ENCODE measurements at places on chromosomes 16 and 17.

GRCh38 chr17:29107084-29107483 is 64.1 kb downstream of the PIPOX start:
- no peak for DNase-seq

- no peak for DNase-seq
These were observed 115.0 kb downstream of the HS3ST2 start for GRCh38 chr16:22928882-22929435.

DNA sequence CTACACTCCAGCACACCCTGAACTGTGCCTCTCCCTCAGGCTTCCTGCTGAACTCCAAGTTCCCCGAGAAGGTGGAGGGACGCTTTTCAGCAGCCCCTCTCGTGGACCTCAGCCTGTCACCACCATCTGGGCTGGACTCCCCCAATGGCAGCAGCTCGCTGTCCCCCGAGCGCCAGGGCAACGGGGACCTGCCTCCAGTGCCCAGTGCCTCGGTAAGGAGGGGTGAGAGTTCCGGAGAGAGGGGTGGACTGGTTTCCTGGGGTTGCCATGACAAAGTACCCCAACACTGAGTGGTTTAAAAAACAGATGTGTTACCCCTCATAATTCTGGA is 17.4 kb downstream of the GLIS2 start:
- DNase-seq, result no peak

- DNase-seq, result no peak
These were observed 35.5 kb downstream of the SOST start for GRCh38 chr17:43722870-43723665.

- DNase-seq, result no peak
These were observed 30.7 kb downstream of the HIC1 start for GRCh38 chr17:2085648-2085949.

- DNase-seq, result no peak
These were observed 20.6 kb downstream of the SSH2 start for GRCh38 chr17:29909236-29910003.

DNA sequence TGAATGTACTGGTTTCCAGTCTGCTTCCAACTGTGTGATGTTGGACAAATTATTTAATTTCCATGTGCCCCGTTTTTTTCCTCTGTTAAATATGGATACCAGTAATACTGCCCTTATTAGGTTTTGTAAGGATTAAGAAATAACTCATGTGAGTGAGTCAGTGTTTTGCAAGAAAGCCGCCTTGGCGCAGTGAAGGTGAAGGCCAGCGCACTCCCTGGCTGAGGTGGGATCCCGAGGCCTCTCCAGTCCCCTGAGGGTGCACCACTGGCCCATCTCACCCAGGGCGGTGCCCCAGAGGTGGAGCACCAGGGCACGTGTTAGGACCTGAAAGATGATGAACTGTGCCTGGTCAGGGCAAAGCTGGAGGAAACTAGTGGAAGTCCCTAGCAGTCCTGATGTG is 43.5 kb downstream of the PHKB start:
- peak; percentile 3 for DNase-seq

GRCh38 chr17:4598776-4599504 is 14.6 kb downstream of the SMTNL2 start:
- DNase-seq, result peak; percentile 35

GRCh38 chr17:17413821-17414220 is 63.0 kb upstream of the MED9 start:
- no peak for DNase-seq

DNA sequence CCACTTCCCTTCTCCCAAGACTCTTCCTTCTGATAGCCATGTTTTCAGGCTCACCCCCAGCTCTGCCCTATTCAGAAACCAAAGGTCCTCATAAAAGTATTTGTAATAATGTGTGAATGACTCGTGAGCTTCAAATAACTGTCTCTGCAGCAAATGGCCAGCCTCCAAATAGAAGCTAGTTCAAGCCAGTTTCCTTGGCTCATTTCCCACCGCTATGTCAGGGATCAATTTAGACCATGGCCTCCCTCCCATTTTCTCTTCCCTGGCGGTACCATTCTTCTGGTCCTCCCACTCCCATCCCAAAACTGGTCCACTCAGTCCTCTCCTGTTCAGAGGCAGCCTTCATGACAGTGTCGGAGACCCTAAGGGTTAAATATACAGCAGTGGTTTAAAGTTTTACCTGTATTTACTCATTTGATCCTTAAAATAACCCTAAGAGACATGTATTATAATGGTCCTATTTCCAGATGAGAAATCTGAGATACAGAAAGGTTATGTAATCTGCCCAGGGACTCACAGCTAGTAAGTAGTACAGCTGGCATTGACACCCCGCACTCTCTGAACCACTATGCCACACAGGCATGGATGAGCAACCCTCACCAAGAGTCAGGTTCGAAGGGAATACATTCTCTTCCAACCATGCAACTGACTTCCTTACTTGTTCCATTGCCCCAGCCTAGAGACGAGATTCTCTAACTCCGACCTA is 42.9 kb downstream of the GAS7 start:
- peak; percentile 37 for DNase-seq

GRCh38 chr16:1713933-1714332 is 7.9 kb downstream of the MAPK8IP3 start:
- no peak for DNase-seq

DNA sequence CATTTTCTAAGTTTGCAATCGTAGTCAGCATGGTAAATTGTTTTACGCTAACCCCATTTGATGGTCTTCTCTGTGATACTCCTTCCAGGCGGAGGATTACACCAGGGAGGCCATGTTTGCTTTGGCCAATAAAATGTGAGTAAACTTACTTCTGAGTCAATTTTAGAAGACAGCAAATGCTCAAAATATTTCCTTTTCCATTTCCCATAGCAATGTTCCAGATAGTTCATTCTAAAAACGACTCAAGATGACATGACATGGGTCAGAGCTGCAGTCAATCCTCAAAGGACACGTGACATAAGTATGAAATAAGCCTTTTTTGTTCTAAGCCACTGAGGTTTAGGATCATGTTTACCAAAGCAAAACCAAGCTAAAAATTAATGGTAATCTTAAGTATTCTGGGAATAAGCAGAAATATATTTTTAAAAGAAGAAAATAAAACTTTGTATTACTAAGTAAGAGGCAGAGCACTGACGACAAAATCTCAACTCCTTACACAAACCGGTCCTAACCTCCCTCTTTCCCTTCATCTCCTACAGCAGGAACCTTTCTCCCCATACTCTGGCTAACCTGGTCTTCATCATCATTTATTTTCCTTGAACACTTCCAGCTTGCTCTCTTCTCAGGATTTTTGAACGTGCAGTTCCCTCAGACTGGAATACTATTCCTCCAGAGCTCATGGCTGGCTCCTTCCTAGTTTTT is 266.2 kb downstream of the CEP112 start:
- DNase-seq, result peak; percentile 4

DNA sequence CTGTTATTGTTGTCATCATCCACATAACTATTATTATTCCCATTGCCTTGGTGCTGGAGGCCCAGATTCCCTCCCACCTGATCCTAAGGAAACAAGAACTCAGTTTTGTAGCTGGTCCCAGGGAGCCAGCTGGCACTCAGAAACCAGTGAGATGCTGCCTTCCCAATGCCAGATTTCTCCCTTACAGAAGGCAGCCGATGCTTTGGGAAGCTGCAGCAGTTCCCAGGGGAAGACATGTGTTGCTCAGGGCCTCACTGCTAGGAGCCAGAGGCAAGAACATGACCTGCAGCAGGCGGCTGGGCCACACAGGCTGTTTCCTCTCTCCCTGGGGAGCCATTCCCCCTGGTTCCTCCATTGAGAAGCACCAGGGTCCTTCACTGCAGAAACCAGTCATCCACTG is 59.9 kb upstream of the GRIN2A start:
- no peak for DNase-seq

DNA sequence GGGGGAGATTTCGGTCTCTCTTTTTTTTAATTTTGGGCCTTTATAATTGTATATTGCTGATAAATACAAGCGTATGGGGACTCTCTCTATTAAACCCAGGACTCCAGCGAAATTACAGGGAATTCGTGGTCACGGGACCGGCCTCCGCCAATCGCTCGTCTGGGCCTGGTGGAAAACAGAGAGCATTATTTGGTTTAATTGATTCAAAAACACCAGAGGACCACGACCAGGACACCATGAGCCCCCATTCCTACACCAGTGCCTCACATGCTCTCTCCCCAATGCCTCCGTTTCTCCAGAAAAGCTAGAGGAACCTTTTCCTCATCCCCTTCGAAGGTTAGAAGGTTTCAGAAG is at the start of gene HOXB2:
Gene HOXB2 (minus strand): TSS at position 88 of the 354 bp plus-strand sequence. CDS start 198 bp downstream, outside the sequence.
- DNase-seq, result peak; percentile 61

GRCh38 chr17:78031435-78031834 is 72.9 kb downstream of the TNRC6C start:
- no peak for DNase-seq

- no peak for DNase-seq
These were observed 59.0 kb downstream of the PHKB start for GRCh38 chr16:47519996-47520679.

- DNase-seq, result no peak
These were observed 16.9 kb downstream of the TMEM235 start for GRCh38 chr17:78248051-78248914.

GRCh38 chr17:78291944-78292910 is 60.8 kb downstream of the TMEM235 start:
- DNase-seq, result no peak

- no peak for DNase-seq
These were observed 975.7 kb upstream of the RBFOX1 start for GRCh38 chr16:6356911-6357310.

GRCh38 chr17:37823996-37824395 is 79.1 kb upstream of the HNF1B start:
- no peak for DNase-seq

GRCh38 chr17:69606142-69606800 is 191.8 kb downstream of the MAP2K6 start:
- no peak for DNase-seq

DNA sequence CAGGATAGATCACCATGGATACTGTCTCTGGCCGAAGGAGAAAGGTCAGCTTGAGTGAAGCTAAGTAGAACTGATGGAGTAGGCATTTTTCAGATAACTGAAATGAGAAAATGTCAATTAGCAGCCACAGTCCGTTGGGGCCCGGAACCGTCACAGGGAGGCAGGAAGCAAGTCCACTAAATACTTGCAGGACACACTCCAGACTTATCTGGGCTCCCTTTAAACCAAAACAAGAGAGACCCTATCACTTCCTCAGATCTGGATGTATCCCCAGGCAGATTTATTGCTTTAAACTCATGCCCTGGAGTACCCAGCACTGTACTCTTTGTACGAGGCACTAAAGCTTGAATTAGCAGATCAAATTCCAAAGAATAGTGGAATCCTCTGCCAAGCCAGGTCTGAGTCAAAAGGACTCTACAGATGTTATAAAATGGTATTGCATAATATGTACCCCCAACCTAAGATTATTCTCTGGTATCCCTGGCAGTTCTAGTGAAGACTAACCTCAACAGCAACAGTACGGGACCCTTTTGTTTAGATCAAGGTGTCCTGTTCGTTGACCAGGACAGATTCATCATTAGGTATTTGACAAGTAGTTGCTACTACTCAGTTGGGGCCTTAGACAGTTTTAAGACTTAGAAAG is 8.1 kb downstream of the ZP2 start:
- DNase-seq, result no peak

- no peak for DNase-seq
These were observed 327.2 kb downstream of the UTP18 start for GRCh38 chr17:51587516-51587915.

DNA sequence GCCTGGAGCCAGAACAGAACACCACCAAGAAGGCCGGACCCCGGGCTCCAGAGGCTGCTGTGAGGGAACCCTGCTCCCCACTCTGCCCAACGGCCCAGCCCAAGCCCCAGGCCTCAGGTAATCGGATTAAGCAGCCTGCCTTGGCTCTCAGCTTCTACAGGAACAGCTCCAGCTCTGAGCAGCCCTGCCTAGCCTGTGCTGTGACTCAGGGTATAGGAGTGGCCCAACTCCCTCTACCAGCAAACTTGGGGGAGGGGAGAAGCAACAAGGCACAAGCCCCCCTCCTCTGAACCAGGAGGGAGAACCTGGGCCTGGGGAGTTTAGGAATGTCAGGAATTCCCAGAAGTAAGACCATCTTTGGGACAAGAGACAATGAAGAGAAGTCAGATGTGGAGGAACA is 849 bp upstream of the SOX15 start:
- DNase-seq, result no peak

DNA sequence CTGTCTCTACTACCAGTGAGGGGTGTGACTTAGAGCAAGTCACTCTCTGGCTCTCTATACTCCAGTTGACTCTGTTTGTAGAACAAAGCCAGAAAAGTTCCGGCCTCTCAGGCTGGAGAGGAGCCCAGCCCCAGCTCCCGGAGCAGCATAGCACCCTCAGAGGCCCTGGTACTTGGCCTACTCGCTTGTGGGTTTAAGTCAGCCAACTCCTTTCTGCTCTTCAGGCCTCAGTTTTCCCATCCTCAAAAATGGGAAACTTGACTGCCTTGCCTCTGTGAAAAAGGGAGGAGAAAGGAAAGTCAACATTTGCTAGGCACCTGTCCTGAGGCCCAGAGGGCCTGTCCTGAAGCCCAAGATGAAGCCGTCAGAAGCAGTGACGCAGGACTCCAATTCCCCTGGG is 1.1 kb downstream of the CHST6 start:
- no peak for DNase-seq

- peak; percentile 73 for DNase-seq
These were observed 117.6 kb downstream of the VPS53 start for GRCh38 chr17:596763-597644.
